ENCODE measurements at places on chromosomes 6 and 20.

DNA sequence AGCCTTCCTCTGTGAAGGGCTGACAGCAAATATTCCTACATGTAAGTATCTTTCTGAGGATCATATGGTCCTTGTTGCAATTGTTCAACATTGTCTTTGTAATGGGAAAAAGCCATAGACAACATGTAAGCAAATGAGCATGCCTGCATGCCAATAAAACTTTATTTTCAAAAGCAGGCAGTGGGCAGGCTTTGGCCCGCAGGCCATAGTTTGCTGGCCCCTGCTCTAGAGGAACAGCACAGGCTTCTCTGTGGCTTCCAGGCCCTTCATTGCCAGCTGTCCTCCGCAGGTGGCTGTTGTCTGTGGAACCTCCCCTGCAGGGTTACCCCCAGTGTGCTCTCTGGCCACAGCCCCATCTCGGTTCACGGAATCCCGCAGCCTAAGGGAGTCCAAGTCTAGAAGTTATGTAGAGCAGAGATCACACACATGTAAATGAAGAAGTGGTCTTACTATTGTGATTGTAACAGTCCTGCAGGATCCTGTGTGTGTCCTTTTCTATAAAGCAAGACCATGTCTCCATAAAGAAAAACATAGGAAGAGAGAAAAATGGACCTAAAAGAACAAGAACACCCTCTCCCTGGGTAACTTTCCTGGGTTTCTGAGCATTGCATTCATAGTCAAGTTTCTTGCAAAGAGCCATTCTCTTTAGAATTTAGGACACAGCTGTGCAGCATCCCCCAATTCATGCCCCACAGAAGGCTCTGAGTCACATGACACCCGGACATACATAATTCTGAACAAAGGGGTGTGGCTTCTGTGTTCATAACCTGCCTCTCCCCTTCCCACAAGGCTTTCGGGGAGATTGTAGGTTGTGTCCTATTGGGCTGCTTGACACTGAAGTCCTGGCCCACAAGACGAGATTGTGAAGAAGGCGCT, 10.0 kb downstream of the UNC93A start:
- no peak for DNase-seq

DNA sequence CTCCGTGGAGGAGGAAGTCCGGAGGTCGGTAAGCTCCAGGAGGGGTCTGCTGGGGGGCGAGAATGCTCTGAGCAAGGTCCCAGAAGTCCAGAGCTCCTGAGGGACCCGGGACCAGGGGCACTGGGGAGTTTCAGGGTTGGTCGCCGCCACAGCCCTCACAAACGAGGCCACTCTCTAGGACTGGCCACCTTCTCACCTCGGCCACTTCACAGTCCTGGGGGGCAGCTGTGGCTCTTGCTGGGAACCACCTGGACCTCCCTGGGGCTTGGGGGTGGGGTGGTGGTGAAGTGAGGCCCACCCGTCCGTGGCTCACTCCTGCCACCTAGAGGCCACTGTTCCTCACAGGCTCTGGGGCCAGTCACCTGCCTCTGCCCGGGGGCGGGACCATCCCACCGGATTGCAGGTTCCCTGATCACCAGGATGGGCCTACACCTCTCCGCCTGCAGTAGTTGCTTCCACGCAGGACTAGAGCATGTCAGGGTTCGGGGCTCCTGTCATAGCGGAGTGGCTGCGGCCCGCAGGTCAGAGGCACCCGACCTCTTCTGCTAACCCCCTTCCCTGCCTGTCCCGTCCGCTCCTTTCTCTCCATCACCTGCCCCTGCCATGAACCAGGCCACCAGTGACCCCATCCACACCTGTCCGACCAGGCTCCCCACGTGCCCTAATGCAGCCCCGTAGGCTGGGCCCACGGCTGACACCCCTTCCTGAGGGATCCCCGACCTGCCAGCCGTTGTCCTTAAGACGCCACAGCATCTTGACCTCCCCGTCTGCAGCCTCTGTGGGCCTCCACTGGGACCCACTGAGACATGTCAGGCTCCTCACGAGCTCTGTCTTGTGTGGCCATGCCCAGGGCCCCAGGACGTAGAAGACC, 5.1 kb upstream of the TCEA2 start:
- DNase-seq = peak; percentile 87

GRCh38 chr20:47079047-47079446, 184.4 kb downstream of the EYA2 start:
- DNase-seq = no peak

GRCh38 chr6:30002871-30003270, 58.2 kb upstream of the POLR1H start:
- no peak for DNase-seq

DNA sequence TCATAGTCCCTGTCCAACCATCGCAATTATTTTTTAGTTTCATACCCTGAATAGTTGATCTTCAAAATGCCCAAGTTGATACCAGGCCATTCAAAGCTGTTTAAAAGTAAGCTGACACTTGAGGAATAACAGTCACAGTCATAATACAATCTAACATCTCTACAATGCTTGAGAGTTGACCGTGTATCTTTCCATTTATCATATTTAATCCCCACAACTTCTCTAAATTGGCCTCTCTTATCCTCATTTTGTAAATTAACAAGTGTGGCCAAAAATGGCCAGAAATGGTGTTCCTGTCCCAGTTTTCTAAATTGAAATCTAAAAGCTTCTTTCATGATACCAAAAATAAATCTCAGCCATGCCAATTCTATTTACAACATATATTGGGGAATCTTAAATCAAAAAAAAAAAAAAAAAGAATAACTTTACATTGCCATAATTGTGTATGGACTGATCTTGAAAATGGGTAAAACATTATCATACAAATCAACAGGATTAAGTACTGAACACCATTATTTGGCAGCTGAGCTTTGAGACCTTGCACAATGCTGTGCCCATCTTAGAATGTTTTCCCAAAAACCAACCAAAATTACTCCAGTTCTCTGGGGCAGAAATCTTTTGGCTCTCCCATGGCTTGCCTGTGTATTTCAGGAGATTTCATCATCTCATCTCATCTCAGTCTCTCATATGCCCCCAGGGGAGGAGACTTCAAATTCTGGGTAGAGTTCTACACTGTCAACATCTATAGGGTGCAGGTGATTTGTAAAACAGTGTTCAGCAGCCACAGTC, 448.7 kb upstream of the JARID2 start:
- no peak for DNase-seq

GRCh38 chr6:7290079-7290478, 22.9 kb downstream of the SSR1 start:
- DNase-seq = no peak
